Activated CD4-positive, alpha-beta memory T cell treated with anti-CD3 and anti-CD28 coated beads for 36 hours (primary cell): ENCODE measurements at places on chromosomes 16 and 17. TPM values are rescaled to one million over a fixed set of nuclear protein-coding genes. Genes with fewer than 3 reads are reported as not detected.
A peak's percentile ranks its signal among the peaks of the same experiment; 100 is the strongest.

GRCh38 chr16:63241497-63242028 is 1205.3 kb upstream of the CDH8 start:
- DNase-seq = no peak

- no peak for DNase-seq
Observed at GRCh38 chr17:41507315-41507880, 2.0 kb upstream of the KRT13 start.

- no peak for DNase-seq
Observed at GRCh38 chr16:50201787-50202186, 48.7 kb downstream of the TENT4B start.

- DNase-seq = no peak
Observed at GRCh38 chr17:33803199-33803685, 451.8 kb upstream of the CCL2 start.

GRCh38 chr17:41580244-41580575 is 6.5 kb downstream of the KRT14 start:
- DNase-seq = no peak

DNA sequence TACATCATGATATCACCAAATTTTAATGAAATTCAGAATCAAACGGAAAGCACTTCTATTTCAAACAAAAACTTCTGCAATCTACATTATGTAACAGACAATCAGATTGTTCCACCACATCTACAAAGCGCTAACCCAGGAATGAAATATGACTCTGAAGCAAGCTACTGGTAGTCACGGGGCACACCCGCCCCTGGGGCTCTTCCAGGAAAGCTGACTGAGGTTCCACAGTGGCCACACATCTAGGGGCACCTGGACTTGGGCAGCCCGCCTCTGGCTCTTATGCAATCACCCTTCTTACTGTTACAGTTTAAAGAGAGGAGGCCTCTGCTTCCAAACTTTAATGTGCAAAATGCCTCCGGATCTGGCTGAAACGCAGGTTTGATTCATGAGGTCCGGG is 27.5 kb downstream of the ZCCHC14 start:
- DNase-seq = peak; percentile 60

DNA sequence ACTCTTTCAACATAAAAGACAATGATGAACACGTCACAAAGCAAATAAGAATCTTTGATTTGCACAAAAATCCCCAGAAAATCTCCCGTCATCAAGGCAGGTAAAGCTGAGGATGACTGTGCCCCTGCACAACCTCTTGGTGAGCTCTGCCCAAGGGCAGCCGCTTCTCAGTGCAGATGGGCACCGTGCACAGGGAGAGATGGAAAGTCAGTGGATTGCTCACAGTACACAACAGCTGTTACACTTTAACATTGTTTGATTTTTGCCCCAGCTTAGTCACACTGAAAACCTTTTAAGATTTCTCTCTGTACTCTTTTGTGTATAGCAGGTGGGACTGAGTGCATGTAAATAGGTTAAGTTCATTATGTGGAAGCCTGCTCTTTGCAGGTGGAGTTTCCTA is 104.2 kb downstream of the CDK5R1 start:
- no peak for DNase-seq

GRCh38 chr17:78144147-78144719 is 2.0 kb upstream of the C17orf99 start:
- no peak for DNase-seq

Gene APPBP2
- total RNA-seq = 25.7 TPM

Gene CUEDC1
- total RNA-seq = 0.36 TPM

Gene ODAD4
- 0.77 TPM for total RNA-seq
